ENCODE measurements at places on chromosomes 13 and 19.
A peak's percentile ranks its signal among the peaks of the same experiment; 100 is the strongest.

DNA sequence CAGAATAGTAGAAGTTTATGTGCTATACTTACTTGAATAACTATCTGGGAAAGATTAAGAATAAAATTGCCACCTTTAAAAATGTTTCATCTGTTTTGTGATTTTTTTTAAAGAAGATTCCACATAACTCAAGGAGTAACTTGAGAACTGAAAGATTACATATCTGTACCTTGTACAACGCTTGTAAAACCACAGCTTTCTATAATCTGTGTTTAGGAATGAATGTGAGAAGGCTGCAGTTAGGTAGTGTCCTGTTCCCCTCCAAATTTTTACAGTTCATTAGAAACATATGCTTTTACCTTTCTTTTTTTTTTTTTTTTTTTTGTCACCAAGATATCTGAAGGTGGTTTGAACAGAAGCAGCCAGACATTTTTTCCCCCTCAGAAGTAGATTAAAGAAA, 312.8 kb upstream of the GPC6 start:
- DNase-seq: no peak

DNA sequence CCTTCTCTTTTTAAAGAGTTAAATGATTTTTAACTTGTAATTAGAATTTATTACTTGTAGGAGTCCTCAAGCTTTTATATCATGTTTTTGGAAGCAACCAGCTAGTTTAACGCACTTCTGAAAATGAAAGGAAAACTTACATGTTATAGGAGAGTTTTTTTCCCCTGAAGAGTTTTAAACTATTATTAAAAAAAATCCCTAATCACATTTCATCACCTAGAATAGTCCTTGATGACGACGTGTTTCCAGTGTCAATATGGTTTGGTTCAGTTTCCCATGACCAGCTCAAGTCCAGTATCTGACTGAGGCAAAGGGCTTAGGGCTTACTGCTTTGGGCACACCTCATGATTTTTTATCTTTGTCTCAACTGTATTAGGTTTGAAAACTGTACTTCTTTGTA, 36.0 kb downstream of the URI1 start:
- DNase-seq: no peak

GRCh38 chr19:35125749-35126623, 8.9 kb downstream of the LGI4 start:
- DNase-seq: no peak

DNA sequence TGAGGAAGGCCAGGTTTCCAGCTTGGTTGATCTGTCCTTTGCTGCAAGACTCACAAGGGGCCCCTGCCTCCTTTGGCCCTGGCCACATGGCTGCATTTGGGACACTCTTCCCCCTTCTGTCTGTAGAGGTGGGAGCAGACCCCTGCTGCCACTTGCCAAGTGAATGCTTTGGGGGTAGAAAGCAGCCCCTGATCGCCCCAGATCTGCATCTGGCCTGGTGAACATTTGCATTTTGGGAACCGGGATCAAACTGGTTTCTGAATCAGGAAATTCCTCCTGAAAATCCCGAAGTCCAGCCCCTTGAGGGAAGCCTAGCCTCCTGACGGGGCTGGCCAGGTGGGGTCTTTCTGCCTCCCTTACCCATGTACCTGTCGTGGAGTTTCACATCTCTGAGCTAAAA, 14.9 kb downstream of the DPF1 start:
- no peak for DNase-seq

- DNase-seq: no peak
Observed at GRCh38 chr13:42320375-42320787, 48.4 kb downstream of the AKAP11 start.

GRCh38 chr13:41859565-41859964, 101.3 kb downstream of the VWA8 start:
- DNase-seq: no peak

DNA sequence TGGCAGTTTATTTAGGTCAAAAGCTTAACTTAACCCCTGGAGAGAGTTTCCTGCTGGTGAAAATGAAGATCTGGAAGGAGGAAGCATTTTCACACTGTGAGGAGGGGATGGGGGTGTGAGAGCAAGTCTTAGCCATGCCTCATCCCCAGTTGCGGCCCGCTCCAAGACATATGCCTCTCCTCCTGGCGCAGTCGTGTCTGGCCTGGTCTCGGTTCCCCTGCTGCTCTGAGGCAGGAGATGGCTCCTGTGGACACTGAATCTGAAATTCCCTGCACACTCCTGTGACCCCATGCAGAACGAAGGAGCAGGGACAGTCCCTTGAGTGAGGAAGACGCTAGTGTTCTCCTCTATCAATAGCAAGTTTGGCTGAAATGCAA, 360 bp upstream of the ZNF69 start:
- DNase-seq: no peak

DNA sequence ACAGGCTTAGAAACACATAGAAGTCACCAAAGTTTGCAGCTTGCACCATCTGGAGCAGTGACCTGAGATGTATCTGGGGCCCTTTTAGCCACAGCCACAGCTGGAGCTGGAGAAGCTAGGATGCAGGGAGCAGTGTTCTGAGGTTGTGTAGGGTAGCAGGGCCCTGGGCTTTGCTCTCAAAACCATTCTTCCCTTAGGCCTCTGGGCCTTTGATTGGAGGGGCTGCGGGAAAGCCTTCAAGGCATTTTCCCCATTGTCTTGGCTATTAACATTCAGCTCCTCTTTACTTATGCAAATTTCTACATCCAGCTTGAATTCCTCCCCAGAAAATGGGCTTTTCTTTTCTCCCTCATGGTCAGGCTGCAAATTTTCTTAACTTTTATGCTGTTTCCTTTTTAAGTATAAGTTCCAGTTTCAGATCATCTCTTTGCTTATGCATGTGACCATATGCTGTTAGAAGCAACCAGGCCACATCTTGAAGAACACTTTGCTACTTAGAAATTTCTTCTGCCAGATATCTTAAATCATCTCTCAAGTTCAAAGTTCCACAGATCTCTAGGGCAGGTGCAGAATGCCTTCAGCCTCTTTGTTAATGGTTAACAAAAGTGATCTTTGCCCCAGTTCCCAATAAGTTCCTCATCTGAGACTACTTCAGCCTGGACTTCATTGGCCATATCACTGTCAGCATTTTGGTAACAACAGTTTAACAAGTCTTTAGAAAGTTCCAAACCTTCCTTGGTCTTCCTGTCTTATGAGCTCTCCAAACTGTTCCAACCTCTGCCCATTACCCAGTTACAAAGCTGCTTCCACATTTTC, 48.5 kb downstream of the NBEA start:
- DNase-seq: no peak

DNA sequence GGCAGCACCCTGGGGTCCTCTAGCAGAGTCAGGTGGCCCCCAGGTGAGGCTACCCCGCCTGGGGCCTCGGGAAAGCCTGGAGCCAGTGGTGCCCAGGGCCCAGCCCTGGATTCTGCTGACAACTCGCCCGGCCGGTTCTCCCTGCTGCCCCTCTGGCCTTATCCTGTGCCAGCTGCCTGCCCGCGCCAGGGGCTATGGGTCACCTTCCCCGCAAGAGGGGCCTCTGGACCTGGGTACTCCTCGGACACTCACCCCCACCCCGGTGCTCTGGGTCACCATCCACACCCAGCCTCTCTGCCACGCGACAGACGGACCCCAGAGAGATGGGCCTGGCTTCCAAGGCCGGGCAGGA, 24.0 kb downstream of the ZBTB7A start:
- no peak for DNase-seq

GRCh38 chr19:1516395-1516753, 3.6 kb upstream of the ADAMTSL5 start:
- no peak for DNase-seq

DNA sequence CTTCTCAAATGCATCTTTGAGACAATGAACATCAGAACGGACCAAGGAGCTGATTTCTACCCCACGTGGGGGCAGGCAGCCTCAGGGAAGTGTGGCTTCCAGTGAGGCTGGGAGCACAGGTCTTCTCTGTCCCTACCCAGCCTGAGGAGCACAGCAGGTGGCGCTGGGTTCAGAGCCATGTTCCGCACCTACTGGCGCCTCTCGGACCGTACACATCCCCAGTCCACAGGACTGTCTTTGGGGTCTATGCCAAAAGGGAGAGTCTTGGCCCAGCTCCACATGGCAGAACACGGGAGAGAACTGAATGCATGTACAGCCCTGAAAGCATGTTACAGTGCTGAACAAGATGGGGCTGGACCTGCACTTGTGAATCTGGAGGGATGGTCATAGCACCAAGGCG, 22.6 kb downstream of the SUGP1 start:
- DNase-seq: no peak

GRCh38 chr19:38251564-38252051, 4.6 kb downstream of the PPP1R14A start:
- peak; percentile 62 for DNase-seq

DNA sequence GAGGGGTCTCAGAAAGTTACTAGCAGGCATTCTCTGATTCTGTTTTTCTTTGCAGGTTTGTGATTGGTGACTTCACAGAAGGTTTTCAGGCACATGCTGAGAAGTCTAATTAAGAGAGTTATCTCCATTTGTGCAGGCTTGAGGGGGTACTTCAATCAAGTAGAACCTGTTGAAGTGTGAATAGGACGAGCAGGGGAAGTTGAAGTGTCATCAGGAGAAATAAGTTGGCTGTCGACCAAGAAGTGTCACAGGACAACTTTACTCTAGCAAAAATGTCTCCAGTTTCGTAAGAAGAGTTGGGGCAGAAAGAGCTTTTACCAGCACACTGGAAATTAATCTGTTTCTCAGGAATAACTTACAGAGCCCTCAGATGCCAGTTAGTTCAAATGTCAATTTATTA, 576.5 kb upstream of the SLITRK5 start:
- DNase-seq: no peak

- no peak for DNase-seq
Observed at GRCh38 chr19:3135961-3136683, at the start of gene GNA15. Gene GNA15, plus strand, starts transcription at chr19:3136033. Its CDS starts 418 bp downstream, at chr19:3136451.

- no peak for DNase-seq
Observed at GRCh38 chr13:51034906-51035305, 76.2 kb downstream of the C13orf42 start.

- no peak for DNase-seq
Observed at GRCh38 chr13:50140153-50140552, 124.9 kb downstream of the KCNRG start.

- DNase-seq: no peak
Observed at GRCh38 chr13:80705371-80706163, 364.6 kb upstream of the SPRY2 start.

DNA sequence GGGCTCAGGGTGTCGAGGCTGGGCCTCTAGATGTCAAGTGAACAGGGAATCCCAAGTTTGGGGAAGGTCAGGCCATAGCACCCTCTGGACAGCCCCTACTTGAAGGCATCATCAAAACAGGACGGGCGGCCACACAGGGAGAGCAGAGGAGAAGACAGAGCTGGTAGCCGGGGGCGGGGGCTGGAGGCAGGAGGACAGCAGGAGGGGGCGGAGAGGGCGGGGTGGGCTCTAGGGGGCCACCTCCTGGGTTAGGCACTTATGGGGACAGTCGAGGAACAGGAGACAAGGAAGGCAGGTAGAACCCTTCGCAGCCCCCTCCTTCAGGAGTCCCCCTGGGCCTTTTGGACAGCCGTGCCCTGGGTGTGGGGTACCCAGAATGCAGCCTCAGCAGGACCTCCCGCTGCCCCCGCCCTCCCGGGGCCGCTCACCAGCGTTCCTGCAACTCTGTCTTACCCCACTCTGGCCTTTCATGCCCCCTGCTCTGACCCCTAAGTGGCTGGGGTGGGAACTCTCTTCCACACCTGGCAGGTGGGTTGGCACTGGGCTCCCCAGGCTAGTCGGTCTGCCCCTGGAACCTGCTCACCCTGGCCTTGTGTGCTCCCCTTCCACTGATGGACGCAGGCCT, 5.8 kb downstream of the SSBP4 start:
- DNase-seq: no peak

GRCh38 chr19:49589502-49589905, 1.5 kb upstream of the PRR12 start:
- no peak for DNase-seq

GRCh38 chr13:43664700-43665191, 122.0 kb downstream of the ENOX1 start:
- peak; percentile 13 for DNase-seq

DNA sequence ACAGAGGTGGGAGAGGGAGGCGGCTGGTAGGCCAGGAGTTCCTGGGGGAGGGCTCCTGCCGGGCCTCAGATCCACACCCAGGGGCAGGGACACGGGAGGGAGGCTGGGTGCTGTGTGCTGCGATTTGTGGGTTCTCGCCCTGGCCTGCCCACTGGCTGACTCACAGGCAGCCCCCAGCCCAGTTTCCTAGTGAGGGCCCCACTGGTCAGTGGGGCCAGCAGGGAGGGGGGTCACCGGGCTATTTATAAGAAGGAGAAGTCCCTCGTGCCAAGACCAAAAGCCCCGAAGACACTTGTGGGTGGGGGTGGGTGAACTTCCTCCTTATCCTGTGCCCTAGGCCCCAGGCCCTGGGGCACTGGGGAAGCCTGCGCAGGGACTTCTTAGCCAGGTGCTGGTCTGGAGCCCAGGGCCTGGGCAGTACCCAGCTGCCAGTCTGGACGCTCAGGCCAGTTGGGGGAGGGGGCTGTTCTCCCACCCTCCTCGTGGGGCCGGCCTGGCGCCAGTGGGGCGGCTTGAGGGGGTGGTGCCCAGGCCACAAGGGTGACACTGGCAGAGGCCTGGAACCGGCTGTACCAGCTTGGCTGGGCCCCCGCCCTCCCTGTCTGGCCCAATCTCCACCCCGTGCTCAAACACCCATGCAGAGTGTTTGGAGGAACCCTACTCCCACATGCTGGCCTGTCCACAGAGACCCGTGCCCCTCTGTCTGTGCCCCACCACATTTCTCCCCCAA, 5.0 kb upstream of the JUNB start:
- no peak for DNase-seq

- no peak for DNase-seq
Observed at GRCh38 chr13:113116206-113116800, 6.3 kb upstream of the F10 start.

GRCh38 chr13:44165889-44166496, 207.6 kb upstream of the SERP2 start:
- no peak for DNase-seq

- DNase-seq: no peak
Observed at GRCh38 chr19:54156953-54157352, 2.6 kb downstream of the LENG1 start.

DNA sequence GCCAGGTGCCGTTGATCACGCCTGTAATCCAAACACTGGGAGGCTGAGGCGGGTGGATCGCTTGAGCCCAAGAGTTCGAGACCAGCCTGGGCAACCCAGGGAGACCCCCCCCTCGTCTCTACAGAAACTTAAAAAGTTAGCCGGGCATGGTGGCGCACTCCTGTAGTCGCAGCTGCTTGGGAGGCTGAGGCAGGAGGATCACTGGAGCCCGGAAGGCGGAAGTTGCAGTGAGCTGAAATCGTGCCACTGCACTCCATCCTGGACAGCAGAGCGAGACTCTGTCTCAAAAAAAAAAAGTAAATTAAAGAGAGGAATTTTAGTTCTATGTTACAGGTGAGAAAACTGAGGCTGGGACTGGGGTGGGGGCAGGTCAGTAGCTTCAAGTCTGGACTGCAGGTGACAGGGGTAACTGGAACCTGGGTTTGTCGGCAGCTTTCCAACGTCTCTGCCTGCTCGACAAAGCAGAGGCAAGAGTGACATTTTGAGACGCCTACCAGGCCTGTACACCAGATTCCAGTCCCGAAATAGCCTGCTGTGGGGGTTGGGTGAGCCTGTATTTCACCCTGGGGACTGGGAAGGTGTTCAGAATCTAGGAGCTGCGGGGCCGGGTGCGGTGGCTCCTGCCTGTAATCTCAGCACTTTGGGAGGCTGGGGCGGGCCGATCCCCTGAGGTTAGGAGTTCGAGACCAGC, 1.2 kb downstream of the SELENOW start:
- DNase-seq: no peak

All from hindlimb muscle (tissue), 1 donor.